ENCODE measurements at places on chromosomes 6 and 20. TPM values are rescaled to one million over a fixed set of nuclear protein-coding genes. Genes with fewer than 3 reads are reported as not detected.
A peak's percentile ranks its signal among the peaks of the same experiment; 100 is the strongest.

The CYP21A2 gene
- total RNA-seq: 1.4 TPM

The FUT9 gene
- not detected for total RNA-seq

The HAO1 gene
- total RNA-seq: not detected

The SGK2 gene
- total RNA-seq: 1.3 TPM

The TXLNB gene
- 5.7 TPM for total RNA-seq

The C4B gene
- total RNA-seq: 203 TPM

DNA sequence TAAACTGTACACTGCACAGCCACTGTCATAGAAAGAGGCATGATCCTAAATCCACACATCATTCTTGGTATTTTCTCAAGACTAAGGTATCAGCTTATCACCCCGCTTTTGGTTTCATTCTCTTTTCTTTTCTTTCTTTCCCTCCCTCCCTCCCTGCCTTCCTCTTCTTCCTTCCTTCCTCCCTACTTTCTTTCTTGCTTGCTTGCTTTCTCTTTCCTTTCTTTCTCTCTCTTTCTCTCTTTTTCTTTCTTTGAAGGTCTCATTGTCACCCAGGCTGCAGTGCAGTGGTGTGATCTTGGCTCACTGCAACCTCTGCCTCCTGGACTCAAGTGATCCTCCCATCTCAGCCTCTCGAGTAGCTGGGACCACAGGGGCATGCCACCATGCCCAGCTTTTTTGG is 81.1 kb downstream of the MAP7 start:
- no peak for DNase-seq

GRCh38 chr6:170160628-170161611 is 130.0 kb downstream of the DLL1 start:
- DNase-seq: no peak

- no peak for DNase-seq
Observed at GRCh38 chr6:157670466-157671186, 152.4 kb upstream of the SNX9 start.

DNA sequence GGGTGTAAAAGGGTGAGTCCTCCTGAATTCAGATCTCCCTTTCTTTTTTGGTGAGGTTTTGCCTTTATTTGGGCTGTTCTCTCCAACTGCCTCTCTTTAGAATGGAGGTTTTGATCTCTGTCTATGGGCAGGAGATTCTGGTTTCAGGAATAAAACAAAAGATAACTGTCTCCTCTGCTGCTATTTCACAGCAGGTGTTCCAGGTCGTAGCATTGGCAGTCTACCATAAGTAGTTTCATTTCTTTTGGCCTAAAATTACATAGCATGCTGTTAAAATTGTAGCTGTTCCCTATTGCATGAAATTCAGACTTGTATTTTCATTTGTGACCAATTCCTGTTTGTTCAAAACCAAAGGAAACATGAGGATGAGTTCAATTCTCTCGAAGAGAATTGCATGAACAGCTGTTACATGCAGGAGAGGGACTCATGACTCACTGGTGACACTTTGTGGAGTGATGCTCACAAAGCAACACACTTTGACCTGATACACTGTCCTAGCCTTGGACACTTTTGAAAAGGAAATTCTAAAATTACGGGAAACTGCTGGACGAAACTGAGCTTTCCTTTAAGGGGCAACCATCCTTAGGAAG is 76.8 kb upstream of the SIRPG start:
- DNase-seq: peak; percentile 34

- DNase-seq: no peak
Observed at GRCh38 chr6:41940759-41941279, 789 bp downstream of the CCND3 start.

DNA sequence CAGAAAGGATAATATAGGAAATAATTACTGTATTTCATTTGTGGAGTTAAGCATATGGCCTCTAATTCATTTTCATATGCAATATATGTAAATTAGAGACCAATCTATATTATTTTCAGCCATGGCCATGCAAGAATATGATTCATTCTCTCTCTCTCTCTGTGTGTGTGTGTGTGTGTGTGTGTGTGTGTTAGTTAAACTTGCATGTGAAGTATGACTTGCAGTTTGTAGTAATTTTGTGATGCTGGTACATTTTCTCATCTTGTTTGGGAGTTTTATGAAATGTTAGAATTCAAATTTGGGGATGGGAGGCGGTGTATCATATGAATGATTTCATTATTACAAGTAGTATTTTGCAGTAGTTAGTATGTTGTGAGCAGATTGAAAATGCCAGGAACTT is 74.8 kb downstream of the JARID2 start:
- DNase-seq: no peak

DNA sequence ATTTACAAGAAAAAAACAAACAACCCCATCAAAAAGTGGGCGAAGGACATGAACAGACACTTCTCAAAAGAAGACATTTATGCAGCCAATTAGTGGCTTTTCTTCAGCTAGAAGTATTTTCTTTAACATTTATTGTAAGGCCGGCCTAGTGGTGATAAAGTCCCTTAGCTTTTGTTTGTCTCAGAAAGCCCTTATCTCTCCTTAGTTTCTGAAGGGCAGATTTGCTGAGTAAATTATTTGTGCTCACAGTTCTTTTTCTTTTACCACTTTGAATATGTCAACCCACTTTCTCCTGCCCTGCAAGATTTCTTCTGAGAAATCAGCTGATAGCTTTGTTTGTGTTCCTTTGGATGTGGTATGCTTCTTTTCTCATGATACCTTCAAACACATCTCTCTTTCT is 344.0 kb upstream of the SYNCRIP start:
- DNase-seq: no peak

- no peak for DNase-seq
Observed at GRCh38 chr20:62232194-62232593, 6.1 kb upstream of the OSBPL2 start.

DNA sequence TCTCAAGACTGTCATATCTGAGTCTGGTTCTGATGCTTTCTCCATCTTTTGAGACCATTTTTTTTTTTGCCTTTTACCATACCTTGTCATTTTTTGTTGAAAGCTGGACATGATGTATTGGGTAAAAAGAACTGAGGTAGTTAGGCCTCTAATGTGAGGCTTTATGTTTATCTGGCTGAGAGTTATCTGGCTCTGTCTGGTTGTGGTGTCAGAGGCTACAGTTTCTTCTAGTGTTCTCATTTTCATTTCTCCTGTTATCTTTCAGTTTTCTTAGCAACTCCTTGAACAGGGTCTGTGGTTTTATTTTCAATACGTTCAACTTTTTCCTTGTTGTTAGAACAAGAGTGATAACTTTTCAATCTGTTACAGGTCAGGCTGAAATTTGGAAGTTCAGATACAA is 49.2 kb upstream of the ATXN1 start:
- no peak for DNase-seq
